ENCODE measurements at places on chromosomes 11 and 22.

DNA sequence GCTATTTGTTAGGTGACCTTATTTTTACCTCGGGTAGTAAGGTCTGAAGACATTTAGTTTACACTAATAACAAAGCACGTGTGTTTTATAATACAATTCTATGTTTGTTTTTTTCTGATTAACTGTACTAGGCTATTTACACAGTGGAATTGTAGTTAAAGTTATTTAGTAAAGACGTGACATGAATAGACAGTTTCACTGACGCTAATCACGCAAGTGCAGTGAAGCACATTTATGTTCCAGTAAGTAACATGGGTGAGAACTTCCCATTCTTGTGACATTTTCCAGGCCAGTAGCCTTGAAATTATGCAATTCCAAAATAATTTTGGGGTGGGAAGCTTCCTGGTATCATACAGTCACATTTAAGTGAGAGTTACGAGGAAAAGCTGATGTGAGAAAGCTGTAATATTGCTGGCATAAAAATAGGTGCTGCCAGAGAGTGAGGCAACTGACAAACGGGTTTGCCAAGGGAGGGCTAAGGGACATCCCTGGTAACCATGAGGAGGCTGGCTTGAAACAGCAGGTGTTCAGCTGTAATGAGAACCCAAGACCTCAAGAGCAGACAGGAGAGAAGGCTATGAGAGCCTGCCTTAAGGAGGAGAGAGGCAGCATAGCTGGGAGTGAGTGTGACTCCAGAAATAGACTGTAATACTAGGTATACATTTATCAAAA, 378.8 kb downstream of the DCDC1 start:
- no peak for DNase-seq

GRCh38 chr11:89347071-89347470, 144.1 kb downstream of the NOX4 start:
- no peak for DNase-seq

GRCh38 chr11:2805388-2806056, 80.1 kb downstream of the CDKN1C start:
- no peak for DNase-seq

DNA sequence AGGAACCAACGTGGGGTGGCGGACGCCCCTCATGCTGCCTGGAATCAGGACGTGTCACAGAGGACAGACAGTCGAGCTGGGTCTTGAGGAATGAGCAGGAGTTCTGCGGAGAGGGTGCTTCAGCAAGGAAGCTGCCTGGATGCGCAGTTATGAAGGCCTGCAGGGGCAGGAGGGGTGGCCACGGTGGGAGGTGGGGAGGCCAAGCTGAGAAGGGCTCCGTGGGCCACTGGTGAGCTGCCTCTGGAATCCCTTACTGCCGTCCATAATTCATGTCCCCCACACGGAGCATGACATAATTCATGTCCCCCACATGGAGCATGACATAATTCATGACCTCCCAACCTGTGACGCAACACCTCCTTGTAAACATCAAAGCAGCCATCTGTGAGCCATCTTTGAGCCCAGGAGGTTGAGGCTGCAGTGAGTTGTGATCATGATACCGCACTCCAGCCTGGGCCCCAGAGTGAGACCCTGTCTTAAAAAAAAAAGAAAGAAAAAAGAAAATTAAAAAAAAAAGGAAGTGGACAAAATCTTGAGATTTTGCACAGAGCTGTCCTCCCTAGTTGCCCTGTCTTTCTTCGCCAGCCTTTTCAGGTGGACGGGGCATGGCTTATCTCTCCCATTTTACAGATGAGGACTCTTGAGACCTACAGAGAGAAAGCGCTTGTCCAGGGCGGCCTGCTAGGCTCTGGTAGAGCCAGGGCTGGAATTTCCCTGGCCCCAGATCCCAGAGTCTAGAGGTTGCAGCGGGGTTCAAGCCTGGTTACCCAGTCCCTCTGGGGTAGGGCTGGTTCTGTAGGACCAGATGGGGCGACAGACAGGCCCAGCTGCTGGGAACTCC, 24.3 kb upstream of the PICK1 start:
- DNase-seq = no peak

DNA sequence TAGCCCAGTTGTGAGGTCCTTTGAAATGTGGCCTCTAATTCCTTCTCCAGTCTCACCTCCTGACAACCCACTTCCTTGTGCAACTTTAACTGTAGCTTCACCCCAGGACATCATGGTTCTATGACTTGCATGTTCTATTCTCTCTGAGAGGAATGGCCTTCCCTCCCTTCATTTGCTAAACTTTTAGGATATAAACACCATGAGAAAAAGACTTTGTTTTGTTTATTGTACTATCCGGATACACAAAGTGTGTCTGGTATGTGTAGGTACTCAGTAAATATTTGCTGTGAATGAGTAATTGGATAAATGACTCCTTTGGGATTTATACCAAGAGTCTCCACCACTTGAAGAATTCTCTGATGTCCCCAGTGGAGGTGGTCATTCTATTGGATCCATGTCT, 547.6 kb downstream of the INSC start:
- no peak for DNase-seq

GRCh38 chr22:42470366-42471082, 38.3 kb upstream of the NFAM1 start:
- no peak for DNase-seq

DNA sequence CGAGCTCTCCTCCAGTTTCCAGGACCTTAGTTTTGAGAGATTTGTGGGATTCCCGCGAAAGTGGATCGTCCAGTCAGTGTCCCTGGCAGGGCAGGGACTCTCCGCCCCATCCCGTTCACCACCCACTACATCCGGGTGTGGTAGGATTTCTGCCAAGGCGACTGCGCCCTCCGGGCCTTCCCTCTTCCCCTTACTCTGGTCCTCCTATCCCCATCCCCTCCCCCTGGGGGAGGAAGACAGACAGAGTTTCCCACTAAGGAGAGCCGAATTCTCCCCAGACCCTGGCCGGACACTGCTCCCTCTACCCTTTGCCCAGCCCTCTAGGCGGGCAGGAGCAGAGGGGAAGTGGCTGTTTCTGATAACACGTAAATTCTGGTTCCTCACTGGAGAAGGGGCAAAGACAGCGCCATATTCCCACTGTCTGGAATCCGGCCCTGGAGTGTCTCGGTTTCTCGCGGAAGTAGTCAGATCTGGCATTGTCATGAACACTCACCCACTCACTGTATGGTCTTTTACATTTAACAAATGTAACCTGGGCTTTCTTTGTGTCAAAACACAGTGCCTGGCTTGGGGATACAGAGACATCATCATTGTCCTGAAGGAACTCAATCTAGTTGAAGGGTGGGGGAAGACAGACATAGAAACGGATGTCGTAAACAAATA, 1.1 kb upstream of the NECTIN1 start:
- DNase-seq = no peak

- no peak for DNase-seq
These were observed 100.8 kb downstream of the TP53I11 start for GRCh38 chr11:44849922-44850321.

DNA sequence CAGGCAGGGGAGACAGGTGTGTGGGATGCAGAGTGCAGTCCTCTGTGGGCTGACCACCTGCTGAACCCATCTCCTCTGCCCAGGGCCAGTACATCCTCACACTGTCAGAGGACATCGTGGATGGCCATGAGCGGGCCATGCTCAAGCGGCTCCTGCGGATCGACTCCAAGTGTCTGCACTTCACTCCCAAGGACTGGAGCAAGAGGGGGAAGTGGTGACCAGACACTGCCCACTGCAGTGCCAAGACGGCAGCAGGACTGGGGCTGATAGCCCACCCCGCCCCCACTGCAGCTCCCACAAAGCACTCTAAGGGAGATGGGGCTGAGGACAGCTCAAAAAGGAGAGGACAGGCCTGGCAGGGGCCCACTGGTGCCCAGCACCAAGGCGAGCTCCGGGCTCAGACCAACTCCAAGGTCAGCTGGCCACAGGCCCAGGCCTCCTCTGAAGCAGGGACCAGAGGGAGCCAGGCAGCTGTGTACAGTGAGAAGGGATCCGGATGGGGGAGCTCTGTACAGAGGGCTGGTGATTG, 1.6 kb downstream of the RNASEH2C start:
- DNase-seq = no peak

DNA sequence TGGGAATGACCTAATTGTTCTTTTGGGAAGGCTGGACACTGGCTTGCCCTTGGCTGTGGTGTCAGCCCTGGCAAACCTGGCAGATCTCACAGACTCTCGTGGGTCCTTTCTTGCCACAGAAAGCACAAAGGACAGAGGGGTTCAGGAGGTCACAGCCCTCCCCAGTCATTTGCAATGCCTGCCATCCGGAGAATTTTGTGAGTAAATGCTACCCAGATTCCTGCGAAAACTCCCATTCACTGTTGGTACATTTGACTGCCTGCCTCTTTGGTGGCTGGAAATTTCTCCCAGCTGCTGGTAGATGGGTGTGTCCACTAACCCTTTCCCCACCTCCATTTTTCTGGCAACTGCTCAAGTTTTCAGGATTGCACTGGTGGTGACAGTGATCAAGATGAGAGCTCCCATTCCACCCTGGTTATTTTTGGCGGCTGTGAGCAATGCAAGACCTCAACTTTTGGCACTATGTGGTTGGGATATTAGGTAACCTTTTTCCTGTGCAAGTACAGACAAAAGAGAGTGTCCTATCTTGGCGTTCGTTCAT, 155.7 kb downstream of the NAV2 start:
- no peak for DNase-seq

GRCh38 chr11:4960877-4961276, 5.4 kb upstream of the OR51A2 start:
- DNase-seq = no peak
